T-helper 2 cell treated with Interferon-gamma antibody and Interleukin-4, amounts not matched to agents 5 μg/mL and 100 μg/mL, for 36 hours (primary cell): ENCODE measurements at places on chromosomes 16 and 17.

DNA sequence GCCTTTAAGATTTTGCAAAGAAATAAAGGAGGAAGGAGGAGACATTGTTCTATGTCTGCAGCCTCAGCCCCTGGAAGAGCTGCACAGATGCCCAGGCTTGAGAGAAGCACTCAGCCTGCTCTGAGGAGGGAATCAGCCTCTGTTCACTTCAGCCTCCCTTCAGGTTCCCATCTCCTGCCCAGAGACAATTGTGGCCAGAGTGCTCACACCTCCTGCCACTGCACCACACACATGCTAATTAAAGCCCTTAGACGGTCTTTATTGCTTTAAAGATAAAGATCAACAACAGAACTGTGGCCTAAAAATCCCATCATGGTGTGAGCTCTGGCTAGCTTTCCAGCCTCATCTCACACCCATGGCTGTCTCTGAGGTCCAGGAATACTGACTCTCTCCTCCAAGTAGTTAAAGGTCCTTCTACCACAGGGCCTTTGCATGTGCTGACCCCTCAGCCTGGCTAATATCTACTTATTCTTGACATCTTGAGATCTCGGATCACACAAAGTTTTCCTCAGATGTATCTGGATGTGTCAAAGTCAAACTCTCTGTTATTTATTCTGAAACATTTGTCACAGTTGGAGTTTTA lies 33.8 kb downstream of the CHD9NB start:
- H3K27me3 ChIP-seq = no peaks in the 10 kb centered on the region
- no peak overlapping the region for H3K27ac ChIP-seq
- H3K36me3 ChIP-seq = no peaks in the 10 kb centered on the region
- H3K4me1 ChIP-seq = no peaks in the 10 kb centered on the region
- no peak for DNase-seq
- H3K4me3 ChIP-seq = no peak overlapping the region

GRCh38 chr16:82583422-82583821 lies 43.3 kb upstream of the CDH13 start:
- no peaks in the 10 kb centered on the region for H3K36me3 ChIP-seq
- H3K4me1 ChIP-seq = no peaks in the 10 kb centered on the region
- DNase-seq = no peak
- no peaks in the 10 kb centered on the region for H3K27me3 ChIP-seq
- H3K4me3 ChIP-seq = no peak overlapping the region
- H3K27ac ChIP-seq = no peak overlapping the region

- H3K4me3 ChIP-seq = no peak overlapping the region
- DNase-seq = no peak
- no peaks in the 10 kb centered on the region for H3K27me3 ChIP-seq
- peaks cover 48% of the 10 kb centered on the region for H3K36me3 ChIP-seq
Observed at GRCh38 chr17:41895617-41896016, 23.1 kb downstream of the ACLY start.

- peaks cover 2% of the 10 kb centered on the region for H3K27me3 ChIP-seq
- no peak for DNase-seq
- H3K36me3 ChIP-seq = no peaks in the 10 kb centered on the region
- no peak overlapping the region for H3K4me3 ChIP-seq
- no peak overlapping the region for H3K27ac ChIP-seq
Observed at GRCh38 chr17:78859051-78859450, 18.4 kb upstream of the USP36 start.

- no peaks in the 10 kb centered on the region for H3K27me3 ChIP-seq
- peaks cover 6% of the 10 kb centered on the region for H3K36me3 ChIP-seq
- no peak overlapping the region for H3K4me3 ChIP-seq
- no peak for DNase-seq
- no peaks in the 10 kb centered on the region for H3K4me1 ChIP-seq
- H3K27ac ChIP-seq = no peak overlapping the region
Observed at GRCh38 chr16:24054741-24055491, 201.2 kb upstream of the CACNG3 start.

GRCh38 chr16:5006348-5007193 lies 27.2 kb downstream of the NAGPA start:
- H3K4me1 ChIP-seq = no peaks in the 10 kb centered on the region
- H3K27ac ChIP-seq = no peak overlapping the region
- no peak overlapping the region for H3K4me3 ChIP-seq
- no peaks in the 10 kb centered on the region for H3K27me3 ChIP-seq

DNA sequence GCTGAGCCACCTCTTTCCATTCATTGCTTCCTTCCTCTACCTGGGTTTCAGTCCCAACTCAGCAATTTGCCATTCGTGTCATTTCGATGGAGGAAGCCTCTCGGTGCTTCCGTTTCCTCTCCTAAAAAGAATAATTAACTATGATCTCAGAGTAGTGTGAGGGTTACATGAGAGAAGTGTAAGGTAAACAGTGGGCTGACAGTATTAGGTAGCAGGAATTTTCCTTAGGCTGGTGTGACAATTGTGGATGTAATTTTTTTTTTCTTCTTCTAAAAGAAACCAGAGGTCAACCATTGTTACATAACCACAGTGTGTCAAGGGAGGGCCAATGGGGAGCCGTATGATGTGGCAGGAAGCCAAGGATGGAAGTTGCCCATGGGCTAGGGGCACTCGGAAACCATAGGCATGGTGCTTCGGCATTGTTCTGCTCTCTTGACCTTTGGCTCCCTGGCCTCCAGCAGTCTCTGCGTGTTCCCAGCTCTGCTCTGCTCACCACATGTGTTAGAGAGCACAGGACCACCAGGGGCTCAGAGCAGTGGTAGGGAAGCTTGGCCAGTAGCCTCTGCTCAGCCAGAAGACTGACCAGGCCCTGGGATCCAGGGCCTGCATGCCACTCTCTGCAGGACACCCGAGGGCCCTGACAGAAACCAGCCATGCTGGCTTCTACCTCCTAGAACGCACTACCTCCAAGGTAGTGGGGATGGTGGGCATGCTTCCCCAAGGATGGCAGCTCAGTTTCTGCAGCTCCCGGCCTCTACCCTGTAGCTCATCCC lies 2.0 kb upstream of the TOP2A start:
- DNase-seq = no peak
- peak overlapping the region; percentile 52 for H3K4me3 ChIP-seq
- peaks cover 29% of the 10 kb centered on the region for H3K4me1 ChIP-seq

DNA sequence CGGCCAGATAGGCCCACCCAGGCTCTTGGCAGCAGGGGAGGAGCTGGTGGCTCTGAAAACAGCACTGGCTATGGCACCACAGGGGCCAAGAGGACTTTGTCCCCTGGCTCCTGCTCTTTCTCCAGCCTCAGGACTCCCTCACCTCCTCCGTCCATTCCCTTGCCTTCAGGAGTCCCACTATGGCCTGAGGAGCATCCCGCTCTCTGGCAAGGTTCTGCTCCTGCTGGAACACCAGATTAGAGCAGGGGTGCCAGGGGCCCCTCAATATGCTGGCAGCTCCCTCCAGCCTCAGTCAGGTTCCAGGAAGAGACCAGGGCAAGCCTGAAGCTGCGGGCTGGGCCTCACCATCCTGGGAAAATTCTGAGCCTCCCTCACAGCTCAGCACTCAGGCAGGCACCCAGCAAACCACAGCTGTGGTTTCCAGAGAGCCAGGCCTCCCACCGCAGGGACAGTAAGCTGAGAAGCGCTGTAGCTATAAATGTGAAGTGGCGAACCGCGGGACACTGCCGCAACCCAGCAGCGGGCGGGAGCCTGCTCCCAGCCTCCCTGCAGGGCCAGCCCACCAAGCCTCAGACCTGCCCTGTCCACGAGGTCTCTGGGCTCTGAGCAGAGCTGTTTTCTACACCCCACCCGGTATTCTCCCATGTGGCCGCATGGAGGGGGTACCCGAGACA lies 25.7 kb downstream of the C17orf100 start:
- peaks cover 34% of the 10 kb centered on the region for H3K27me3 ChIP-seq
- no peaks in the 10 kb centered on the region for H3K36me3 ChIP-seq
- peak; percentile 15 for DNase-seq
- peaks cover 3% of the 10 kb centered on the region for H3K4me1 ChIP-seq
- no peak overlapping the region for H3K4me3 ChIP-seq

GRCh38 chr17:45905814-45906213 lies 11.5 kb downstream of the MAPT start:
- H3K27me3 ChIP-seq = peaks cover 9% of the 10 kb centered on the region
- no peaks in the 10 kb centered on the region for H3K36me3 ChIP-seq
- H3K4me1 ChIP-seq = peaks cover 10% of the 10 kb centered on the region

- H3K4me1 ChIP-seq = peaks cover 25% of the 10 kb centered on the region
- H3K27me3 ChIP-seq = no peaks in the 10 kb centered on the region
- DNase-seq = no peak
- no peak overlapping the region for H3K27ac ChIP-seq
Observed at GRCh38 chr16:84528322-84528721, 23.9 kb upstream of the MEAK7 start.

GRCh38 chr17:59311051-59311468 lies 20.4 kb upstream of the YPEL2 start:
- no peak overlapping the region for H3K27ac ChIP-seq
- peak; percentile 44 for DNase-seq
- H3K4me1 ChIP-seq = peaks cover 7% of the 10 kb centered on the region
- no peaks in the 10 kb centered on the region for H3K36me3 ChIP-seq
- no peak overlapping the region for H3K4me3 ChIP-seq

DNA sequence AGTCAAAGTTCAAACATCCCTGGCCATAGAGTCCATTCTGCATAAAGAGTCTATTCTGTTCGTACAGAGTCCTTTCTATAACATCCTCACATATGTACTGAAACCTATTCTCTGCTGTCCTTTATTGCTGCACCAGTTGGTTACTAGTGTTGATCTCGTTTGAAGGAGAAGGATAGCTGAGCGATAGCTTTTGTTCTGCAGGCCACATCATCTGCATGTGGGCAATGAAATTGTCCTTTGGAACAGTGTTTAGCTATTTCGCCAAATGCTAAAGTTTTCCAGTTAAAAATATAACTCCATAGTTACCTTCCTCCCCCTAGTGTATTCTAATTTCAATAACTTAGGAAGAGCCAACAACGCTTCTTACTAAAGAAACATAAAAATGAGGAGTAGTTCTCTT lies 6.0 kb downstream of the RHOT1 start:
- H3K4me1 ChIP-seq = peaks cover 17% of the 10 kb centered on the region
- no peak overlapping the region for H3K4me3 ChIP-seq
- no peak overlapping the region for H3K27ac ChIP-seq
- DNase-seq = no peak
- H3K36me3 ChIP-seq = peaks cover 14% of the 10 kb centered on the region
- H3K27me3 ChIP-seq = no peaks in the 10 kb centered on the region

- no peak overlapping the region for H3K4me3 ChIP-seq
Observed at GRCh38 chr17:6392609-6393350, 42.1 kb downstream of the AIPL1 start.

GRCh38 chr17:70552230-70552981 lies 383.1 kb downstream of the KCNJ2 start:
- H3K27me3 ChIP-seq = no peaks in the 10 kb centered on the region
- no peaks in the 10 kb centered on the region for H3K36me3 ChIP-seq
- no peak overlapping the region for H3K4me3 ChIP-seq
- no peak overlapping the region for H3K27ac ChIP-seq
- H3K4me1 ChIP-seq = no peaks in the 10 kb centered on the region

- H3K27ac ChIP-seq = peak overlapping the region; percentile 87
- H3K27me3 ChIP-seq = no peaks in the 10 kb centered on the region
- peak; percentile 72 for DNase-seq
- H3K4me3 ChIP-seq = peak overlapping the region; percentile 88
- peaks cover 8% of the 10 kb centered on the region for H3K36me3 ChIP-seq
Observed at GRCh38 chr16:88781140-88782077, 3.6 kb downstream of the PIEZO1 start.
